ENCODE measurements at places on chromosomes 13 and 19.

GRCh38 chr13:27794921-27795717, 2.8 kb downstream of the GSX1 start:
- DNase-seq = no peak

GRCh38 chr19:31963746-31964145, 381.7 kb upstream of the ZNF507 start:
- DNase-seq = no peak

GRCh38 chr19:1016647-1017114, 4.2 kb downstream of the TMEM259 start:
- no peak for DNase-seq

GRCh38 chr19:6099599-6099998, 10.7 kb downstream of the RFX2 start:
- peak; percentile 97 for DNase-seq

- no peak for DNase-seq
Observed at GRCh38 chr13:77001963-77002587, 10.2 kb downstream of the CLN5 start.

GRCh38 chr13:54175466-54175865, 1146.9 kb downstream of the OLFM4 start:
- DNase-seq = no peak
